ENCODE measurements at places on chromosomes 2 and 18.

GRCh38 chr2:189681903-189682302, 7.4 kb downstream of the ANKAR start:
- DNase-seq = no peak

DNA sequence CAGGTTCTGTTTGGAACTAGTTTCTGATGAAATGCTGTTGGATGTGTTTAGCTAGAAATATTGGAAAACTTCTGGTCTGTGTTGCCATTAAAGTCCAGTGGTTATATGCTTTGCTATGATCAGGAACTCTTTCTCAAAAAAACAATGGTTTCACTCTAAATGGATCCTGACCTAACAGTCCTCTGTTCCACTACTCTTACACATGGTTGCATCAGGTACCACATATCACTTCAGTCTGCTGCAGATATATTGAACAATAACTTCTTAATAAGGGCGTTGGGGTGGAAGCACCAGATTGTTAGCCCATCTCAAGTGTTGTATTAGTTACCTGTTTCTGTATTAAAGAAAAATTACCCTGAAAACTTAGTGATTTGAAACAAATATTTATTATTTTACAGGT, 676.6 kb upstream of the GCFC2 start:
- no peak for DNase-seq

DNA sequence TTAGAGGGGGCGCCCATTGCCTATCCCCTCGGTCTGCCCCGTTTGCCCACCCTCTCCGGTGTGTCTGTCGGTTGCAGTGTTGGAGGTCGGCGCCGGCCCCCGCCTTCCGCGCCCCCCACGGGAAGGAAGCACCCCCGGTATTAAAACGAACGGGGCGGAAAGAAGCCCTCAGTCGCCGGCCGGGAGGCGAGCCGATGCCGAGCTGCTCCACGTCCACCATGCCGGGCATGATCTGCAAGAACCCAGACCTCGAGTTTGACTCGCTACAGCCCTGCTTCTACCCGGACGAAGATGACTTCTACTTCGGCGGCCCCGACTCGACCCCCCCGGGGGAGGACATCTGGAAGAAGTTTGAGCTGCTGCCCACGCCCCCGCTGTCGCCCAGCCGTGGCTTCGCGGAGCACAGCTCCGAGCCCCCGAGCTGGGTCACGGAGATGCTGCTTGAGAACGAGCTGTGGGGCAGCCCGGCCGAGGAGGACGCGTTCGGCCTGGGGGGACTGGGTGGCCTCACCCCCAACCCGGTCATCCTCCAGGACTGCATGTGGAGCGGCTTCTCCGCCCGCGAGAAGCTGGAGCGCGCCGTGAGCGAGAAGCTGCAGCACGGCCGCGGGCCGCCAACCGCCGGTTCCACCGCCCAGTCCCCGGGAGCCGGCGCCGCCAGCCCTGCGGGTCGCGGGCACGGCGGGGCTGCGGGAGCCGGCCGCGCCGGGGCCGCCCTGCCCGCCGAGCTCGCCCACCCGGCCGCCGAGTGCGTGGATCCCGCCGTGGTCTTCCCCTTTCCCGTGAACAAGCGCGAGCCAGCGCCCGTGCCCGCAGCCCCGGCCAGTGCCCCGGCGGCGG, 1.7 kb downstream of the MYCN start:
- no peak for DNase-seq

DNA sequence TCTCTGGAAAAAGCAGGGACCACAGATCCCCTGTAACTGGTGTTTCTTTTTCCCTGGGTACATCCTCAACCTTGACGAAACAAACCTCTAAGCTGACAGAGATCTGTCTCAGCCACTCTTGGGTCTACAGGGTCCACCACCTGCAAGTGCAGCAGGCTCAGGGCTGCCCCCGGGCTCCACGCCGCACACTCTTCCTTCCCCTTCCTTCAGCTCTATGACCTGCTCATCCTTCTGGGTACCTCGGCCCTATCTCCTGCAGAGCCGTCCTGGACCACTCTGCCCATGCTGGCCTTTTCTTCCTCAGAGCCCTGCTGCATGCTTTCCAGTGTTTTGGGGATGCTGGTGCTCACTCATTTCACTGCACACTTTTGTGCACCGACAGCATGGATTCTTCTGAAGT, 27.5 kb downstream of the TUBB6 start:
- no peak for DNase-seq

DNA sequence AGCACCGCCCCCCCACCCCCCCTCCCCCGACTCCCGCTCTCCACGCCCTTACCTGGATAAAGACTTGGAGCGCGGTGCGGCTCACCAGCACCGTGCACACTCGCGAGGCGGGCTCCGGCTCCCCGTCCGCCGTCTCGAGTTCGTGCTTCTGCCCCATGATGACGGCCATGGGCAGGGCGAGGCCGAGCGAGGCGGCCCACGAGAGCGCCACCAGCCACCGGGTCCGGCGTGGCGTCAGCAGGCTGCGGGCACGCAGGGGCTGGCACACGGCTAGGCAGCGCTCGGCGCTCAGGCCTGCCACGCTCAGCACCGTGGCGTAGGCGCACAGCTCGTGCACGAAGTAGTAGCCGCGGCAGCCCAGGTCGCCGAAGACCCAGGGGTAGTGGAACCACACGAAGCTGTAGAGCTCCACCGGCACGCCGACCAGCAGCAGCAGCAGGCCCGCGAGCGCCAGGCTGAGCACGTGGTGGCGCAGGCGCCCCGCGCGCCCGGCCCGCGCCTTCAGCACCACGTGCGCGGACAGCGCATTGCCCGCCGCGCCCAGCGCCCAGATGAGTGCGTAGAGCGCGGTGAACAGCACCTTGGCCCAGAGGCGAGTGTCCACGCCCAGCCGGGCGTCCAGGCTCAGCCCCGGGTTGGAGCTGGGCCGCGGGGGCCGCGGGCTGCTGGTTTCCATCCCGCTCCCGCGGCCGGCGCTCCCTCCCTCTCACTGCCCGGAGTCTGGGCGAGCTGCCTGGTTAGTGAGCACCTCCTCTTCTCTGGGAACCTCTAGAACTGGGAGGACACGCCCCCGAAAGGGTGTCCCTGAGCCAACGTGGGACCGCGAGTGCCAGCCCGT, at the start of gene NTSR2:
Gene NTSR2 (minus strand): TSS at position 742 of the 838 bp plus-strand sequence. CDS start 66 bp downstream, at position 676.
- no peak for DNase-seq

DNA sequence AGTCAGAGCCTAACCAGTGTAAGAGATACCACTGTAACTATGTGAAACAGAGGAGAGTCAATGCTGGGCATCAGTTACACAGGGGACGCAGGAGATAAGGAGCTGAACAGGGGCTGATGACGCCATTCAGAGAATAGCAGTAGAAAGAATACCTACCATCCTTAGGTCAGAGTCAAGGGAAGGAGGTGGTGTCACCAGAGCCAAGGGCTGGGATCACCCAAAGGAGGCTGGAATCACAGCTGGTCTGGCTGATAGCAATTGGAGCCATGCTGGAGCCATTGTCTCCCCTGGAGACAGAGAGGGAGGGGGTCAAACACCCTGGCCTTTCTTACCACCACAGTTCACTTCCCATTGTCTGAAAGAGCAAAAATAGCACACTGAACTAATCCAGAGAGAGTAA, 37.3 kb upstream of the C18orf32 start:
- DNase-seq = no peak

GRCh38 chr18:51007790-51008139, 22.2 kb upstream of the SMAD4 start:
- no peak for DNase-seq

GRCh38 chr18:49561289-49562193, at the start of gene LIPG:
LIPG (plus strand) TSS chr18:49562057; CDS start chr18:49562309, 252 bp downstream.
- peak; percentile 4 for DNase-seq

DNA sequence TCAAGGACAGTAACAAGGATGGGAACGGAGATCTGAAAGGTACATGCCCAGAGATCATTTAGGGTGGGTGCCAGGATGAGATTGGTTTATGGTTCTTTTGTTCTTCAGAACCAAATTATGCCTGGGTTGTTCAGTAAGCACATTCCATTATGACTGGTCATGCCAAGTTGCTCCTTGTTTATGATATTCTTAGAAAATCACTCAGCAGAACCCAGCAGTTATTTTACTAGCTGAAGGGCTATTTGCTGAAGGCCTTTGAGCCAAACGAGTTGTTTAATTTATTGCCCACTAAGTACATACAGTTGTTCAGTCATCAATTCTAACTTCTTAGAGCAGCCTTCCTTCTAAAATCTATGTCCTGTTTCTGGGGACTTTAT, 635 bp downstream of the SLC3A1 start:
- no peak for DNase-seq

DNA sequence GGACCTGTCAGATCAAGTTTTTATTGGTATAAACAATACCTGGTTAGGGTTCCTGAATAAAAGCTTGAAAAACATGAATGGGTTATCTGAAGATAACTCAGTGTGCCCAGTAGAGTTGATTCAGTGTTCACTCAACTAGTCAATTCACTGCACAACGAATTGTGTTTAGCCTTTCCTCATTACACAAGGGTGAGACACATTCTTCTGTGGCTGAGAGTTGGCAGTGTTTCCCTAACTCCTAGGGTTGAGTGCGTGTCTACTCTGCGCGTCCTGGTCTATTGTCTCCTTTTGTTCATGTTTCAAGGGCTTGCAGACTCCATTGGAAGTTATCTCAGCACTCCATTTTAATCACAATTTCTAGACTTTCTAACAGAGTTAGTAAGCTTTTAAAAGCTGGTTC, 32.8 kb upstream of the TMEM178A start:
- no peak for DNase-seq

DNA sequence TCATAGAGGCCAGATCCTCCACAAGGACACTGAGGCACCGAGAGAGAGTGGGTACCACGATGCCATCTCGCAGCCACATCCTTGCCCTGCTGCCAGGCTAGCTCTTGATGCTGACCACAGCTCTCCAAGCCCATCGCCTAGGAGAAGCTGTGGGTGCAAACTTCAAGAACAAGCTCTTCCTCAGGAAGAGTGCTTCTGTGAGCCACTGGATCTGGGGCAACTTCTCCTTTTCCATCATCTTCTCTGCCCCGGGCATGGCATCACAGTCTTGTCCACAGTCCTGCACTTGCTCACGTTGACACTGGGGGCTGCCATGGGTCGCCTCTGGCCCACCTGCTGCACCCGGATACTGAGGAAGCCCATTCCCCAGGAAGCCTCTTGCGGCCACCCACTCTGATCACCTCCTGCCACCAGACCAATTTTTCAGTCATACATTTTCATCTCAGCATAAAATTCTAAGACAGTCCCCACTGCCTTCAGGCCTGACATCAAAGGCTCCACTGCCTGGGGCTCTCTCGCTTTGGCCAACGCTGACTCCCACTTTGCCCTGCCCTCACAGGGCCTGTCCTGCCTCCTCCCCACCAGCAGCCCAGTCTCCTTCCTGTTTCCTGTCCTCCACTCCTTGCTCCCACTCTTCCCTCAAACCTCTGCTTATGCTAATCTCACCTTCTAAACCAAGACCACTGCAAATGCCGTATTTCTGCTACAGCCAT, 243.9 kb downstream of the AFF3 start:
- no peak for DNase-seq

DNA sequence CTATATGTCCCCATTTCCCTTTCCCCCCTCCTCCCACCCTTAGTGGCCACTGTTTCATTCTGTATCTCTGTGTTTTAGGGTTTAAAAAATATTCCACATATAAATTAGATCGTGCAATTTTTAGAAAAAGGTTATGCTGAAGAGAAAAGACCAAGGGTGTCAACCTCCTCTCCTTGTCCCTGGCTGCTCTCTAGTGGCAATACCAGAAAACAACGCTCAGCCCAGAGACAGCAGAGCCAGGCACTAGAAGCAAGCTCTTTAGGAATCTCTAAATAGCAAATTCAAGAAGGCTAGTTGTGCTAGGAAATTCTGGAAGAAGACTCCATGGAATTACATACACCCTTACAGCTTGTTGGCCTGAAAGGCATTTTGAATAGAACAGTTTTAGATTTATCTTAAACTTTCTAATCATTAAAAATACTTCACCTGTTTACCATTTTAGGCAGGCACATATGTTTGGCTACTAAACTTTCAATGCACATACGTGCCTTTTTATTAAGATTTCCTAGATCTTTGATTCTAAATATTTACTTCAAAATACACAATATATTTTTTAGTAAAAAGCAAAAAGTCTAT, 35.1 kb upstream of the RASGRP3 start:
- no peak for DNase-seq

DNA sequence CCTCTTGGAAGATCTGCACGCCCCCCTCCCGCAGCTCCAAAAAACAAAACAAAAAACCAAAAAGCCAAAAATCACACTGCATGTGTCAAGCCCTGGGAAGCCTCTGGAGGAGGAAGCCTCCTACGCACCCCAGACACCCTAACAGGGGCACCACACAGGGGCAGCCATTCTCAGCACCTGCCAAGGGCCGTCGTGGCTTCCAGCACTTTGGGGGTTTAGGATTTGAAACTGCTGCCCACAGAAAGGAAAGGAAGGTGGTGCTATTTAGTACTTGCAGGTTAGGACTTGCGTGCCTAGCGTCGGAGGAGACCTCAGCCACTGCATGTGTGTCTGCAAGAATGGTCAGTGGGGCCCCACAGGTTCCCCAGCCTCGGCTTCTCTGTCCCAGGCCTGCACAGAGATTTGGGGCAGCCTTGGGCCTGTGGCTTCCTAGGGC, 419 bp upstream of the GPR55 start:
- no peak for DNase-seq

DNA sequence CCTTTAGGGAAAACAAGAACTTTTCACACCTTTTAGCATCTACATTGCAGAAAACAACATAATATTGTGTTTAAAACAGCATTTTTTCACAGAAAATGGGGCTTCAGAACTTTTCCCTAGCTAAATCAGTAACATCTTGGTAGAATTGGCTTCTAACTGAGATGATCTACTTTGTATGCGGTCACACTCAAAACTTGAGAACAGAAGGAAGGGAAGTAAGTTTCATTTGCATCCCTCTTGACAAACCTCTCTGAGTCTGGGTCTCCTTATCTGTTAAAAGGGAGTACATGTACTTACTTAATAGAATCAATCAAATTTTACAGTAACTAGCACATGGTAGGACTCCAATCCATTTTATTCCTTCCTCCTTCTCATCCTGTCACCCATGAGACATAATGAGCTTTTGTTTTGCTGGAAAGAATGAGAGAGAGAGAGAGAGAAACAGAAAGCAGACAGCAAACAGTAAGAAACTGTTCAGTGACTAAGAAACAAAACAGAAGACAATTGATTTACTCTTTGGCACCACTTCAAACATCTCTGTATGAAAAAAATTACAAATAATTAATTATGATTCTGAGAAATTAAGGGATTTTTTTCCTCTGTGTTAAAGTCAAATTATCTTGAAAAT, 387.3 kb downstream of the SATB2 start:
- DNase-seq = no peak

- DNase-seq = no peak
These were observed 12.5 kb upstream of the HRH4 start for GRCh38 chr18:24447961-24448360.

- no peak for DNase-seq
These were observed 32.5 kb downstream of the METTL4 start for GRCh38 chr18:2538844-2539243.

DNA sequence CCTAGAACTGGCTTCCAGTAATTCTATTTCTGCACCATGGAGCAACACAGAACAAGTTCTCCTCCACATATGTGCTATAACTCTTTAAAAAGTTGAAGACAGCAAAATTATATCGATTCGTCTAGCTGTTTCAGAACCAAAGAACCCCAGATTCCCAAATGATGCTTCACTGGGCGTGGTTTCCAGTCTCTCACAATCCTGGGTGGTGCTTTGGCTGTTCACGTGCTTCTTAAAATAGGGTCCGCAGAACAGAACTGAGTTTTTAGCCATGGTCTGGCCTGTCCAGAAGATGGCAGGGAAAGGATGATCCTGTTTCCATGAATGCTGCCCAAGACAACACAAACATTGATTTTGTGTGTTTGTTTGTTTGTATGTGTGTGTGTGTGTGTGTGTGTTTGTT, 37.6 kb upstream of the PARD3B start:
- no peak for DNase-seq

GRCh38 chr2:84231478-84231877, 227.6 kb downstream of the SUCLG1 start:
- no peak for DNase-seq

Data from activated effector memory CD4-positive, alpha-beta T cell treated with Interleukin-2 at 50 U/mL for 16 hours (primary cell).